ENCODE measurements at places on chromosomes 5 and 9.

- DNase-seq, result no peak
Measured at GRCh38 chr9:35599763-35600604, 5.1 kb upstream of the TESK1 start.

GRCh38 chr9:109166771-109167601 is at the start of gene FRRS1L:
TSS of gene FRRS1L (minus strand) at chr9:109167249. CDS start at chr9:109167138, 111 bp downstream.
- peak; percentile 46 for DNase-seq

GRCh38 chr5:169074839-169075238 is 226.1 kb downstream of the SLIT3 start:
- DNase-seq, result no peak

- no peak for DNase-seq
Measured at GRCh38 chr9:526904-527591, 312.4 kb downstream of the DOCK8 start.

- peak; percentile 68 for DNase-seq
Measured at GRCh38 chr5:74810915-74811314, 43.9 kb downstream of the NSA2 start.

- DNase-seq, result no peak
Measured at GRCh38 chr5:176144508-176144907, 93.7 kb upstream of the SIMC1 start.

DNA sequence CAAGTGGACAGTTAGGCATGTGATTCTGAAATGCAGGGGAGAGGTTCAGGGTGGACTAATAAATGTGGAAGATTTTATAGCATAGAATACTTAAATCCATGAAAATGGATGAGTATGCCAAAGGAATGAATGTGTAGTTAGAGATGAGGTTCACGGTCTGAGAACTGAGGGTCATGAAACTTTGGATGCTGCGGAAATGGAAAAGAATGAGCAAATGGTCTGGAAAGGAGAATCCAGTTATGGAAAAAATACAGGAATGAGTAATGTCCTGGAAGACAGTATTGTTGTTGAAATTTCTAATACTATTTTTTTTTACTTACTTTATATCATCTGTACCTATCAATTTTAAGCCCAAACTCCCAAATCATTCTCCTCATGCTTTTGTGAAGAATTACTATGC is 2369.4 kb downstream of the MAT2B start:
- DNase-seq, result no peak

Measured in astrocyte of the hippocampus (primary cell).